ENCODE measurements at places on chromosomes 11 and 22.

- no peak for DNase-seq
Measured at GRCh38 chr11:58513747-58514367, 6.0 kb upstream of the OR5B21 start.

GRCh38 chr11:130765406-130765805, 150.9 kb downstream of the SNX19 start:
- DNase-seq, result no peak

- DNase-seq, result no peak
Measured at GRCh38 chr11:15150507-15150906, 35.8 kb downstream of the INSC start.

DNA sequence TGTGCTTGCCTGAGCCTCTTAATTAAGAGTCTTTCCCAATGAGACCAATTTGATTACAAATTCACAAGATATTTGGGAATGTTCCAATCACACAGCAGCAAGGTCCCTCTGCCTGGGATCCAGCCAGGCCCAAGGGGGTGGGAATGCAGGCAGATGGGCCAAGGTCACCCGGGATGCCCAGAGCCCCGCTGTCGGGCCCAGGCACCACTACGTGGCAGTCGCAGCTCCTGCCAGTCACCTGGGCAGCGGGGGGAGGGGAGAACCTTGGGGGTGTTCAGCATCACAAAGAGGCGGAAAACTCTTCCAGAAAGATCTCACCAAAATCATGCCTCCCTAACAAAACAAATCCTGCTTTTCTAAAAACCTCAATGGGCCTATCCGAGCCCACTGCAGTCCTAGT, 30.9 kb downstream of the PPM1F start:
- no peak for DNase-seq

DNA sequence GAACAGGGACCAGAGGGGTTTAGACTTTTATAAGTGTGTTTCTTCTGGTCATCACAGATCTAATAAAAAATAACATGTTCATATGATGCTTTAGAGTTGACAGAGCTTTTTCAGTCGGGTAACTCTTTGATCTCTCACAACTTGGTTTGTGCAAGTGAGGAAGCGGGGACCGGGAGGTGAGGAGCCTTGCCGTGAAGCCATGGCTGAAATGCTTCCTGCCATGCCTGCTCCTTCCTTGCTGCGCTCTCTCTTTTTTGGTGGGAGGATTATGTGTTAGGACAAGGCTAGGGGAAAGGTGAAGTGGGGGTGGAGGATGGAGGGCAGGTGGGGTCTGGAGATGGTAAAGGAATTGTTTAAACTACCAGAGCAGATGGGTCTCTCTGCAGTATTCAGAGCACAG, 23.8 kb downstream of the TEAD1 start:
- no peak for DNase-seq
